ENCODE measurements at places on chromosomes 12 and 14.

- no peak for DNase-seq
Measured at GRCh38 chr12:14845350-14845750, 2.0 kb upstream of the ART4 start.

DNA sequence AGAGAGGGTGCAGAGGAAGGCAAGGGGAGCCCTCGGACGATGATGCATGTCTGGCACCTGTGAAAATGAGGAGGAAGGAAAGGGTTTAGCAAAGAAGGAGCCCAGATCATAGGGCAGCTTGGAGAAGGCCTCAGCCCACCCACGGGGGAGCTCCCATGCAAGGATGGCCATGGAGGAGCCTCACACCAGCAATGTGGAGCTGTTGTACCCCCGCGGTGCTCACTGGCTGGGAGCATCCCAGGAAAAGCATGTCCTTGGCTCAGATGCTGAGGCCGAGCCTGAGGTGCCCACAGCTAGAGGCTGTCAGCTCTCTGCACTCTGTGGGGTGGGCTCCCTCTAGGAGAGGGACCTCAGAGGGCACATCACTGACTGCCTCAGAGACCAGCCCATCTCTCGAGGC is 622.6 kb downstream of the AACS start:
- no peak for DNase-seq

DNA sequence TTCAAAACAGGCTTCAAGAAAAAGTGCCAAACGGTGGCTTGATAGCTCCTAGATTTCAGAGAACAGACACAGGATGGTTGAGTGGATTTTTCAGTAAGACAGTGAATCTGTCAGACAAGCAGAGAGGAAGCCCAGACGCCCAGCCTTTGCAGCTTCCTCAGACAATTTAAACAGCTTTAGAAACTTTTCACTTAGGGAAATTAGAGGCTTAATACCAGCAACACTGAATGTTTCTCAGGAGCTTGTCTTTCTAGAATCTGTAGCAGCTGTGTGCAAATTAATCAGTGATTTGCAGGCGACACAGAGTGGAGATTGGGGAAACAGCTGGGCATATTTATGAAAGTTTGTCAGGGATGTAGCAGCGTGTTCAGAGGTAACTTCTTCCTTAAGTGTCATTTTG is 362.1 kb downstream of the GALC start:
- no peak for DNase-seq

GRCh38 chr14:99550387-99550992 is 53.5 kb downstream of the CCDC85C start:
- DNase-seq, result no peak

- no peak for DNase-seq
Measured at GRCh38 chr12:121953117-121953692, 34.8 kb downstream of the CFAP251 start.

GRCh38 chr14:95549656-95550585 is 15.1 kb downstream of the GLRX5 start:
- DNase-seq, result no peak

DNA sequence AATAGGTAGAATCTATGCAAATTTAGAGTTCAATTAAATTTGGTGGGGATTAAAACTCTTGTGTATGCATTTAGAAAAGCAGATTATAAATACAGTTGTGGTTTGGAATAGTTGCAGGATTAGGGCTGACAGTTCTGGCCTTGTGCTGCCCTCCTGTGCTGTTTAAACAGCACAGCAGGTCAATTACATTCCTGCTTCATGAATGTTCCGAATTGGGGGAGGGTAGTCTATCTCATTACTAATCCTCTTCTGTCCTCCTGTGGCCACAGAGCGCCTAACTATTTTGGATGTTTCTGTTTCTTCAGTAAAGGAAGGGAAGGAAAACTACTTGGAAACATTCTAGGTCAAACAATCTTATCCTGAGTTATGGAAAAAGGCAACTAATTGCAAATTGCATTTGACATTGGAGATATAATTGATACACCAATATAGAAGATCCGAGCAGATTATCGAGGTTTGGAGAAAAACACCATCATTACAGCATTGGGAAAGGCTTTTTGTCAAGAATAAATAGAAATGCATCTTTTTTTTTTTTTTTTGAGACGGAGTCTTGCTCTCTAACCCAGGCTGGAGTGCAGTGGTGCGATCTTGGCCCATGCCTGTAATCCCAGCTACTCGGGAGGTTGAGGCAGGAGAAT is 8.7 kb upstream of the GPR19 start:
- DNase-seq, result peak; percentile 51

GRCh38 chr14:32311294-32312009 is 17.6 kb upstream of the AKAP6 start:
- no peak for DNase-seq

- DNase-seq, result no peak
Measured at GRCh38 chr12:89421092-89421835, 69.0 kb upstream of the DUSP6 start.

- DNase-seq, result no peak
Measured at GRCh38 chr12:75744607-75745256, 233.3 kb upstream of the KRR1 start.

DNA sequence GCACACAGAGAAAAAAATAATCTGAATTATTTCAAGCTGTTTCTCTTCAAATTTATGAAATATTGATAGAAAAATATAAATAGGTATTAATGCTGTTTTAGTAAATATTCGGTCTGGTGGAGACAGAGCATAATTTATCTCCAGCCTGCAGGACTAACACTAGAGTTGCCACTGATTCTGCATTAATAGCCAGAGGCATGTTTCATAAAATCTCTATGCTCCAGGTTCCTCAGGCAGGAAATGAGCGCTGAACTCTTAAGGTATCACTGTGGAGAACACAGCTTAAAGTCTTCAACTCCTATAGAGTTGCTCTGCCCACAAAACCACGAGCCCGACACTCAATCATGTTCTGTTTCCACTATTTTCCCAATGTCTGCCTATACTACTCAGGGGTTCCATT is 470.0 kb upstream of the TMPO start:
- no peak for DNase-seq

GRCh38 chr14:86372402-86372801 is 842.5 kb downstream of the FLRT2 start:
- DNase-seq, result no peak

DNA sequence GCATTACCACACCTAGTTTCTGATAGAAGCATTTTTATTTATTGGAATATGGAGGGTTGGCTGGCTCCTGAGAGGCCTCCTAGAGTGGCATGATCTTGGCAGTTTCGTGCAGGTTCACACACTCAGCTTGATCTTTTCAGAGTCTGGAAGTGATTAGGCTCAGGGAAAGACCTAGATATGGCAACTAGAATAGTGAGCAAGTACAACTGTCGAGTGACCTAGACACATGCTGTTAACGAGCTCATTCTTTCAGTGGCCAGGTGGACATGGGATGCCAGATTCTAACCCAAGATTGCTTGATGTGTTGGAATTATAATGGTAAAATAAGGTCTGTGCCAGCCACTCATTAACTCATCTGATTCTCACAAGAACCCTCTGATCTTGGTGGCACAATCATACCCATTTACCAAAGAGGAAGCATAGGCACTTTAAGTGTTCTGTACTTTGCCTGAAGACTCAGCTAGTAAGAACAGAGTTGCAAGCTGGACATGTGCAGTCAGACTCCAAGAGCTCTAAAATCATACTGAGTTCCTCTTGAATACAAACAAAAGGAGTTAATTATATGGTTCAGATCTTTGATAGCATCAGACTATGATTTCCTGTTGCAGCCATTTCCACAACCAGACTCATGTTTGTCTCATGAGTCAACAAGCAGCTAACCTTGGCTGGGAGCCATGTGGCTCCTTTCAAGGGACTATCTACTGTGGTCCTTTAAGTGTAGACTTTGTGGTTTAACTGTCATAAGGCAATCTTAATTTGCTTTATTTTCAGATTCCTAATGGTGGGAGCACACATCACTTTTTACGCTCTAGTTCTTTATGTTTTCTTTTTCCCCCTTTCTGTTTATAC is 144.2 kb downstream of the PLEKHA5 start:
- DNase-seq, result no peak

DNA sequence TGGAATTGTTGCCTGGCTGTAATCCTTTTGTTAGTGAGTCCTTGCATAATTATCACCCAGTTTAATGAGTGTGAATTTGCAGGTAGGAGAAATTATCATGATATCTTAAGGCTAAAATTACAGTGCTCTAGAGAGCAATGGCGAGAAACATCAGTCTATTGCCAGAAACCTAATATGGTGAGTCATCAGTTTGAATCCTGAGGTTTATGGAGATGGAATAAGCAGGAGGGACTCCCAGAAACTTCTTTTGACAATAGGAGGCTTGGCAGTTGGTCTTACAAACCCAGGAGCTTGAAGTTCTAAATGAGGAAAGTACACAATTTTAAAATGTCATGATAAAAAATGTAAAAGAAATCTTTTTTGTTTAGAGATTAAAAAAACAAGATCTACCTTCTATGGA is 31.5 kb upstream of the CRADD start:
- DNase-seq, result no peak

- no peak for DNase-seq
Measured at GRCh38 chr12:66275040-66275439, 27.3 kb upstream of the HELB start.

GRCh38 chr14:87990682-87991081 is 2.3 kb downstream of the GALC start:
- no peak for DNase-seq

- DNase-seq, result no peak
Measured at GRCh38 chr12:34166427-34167060, 144.2 kb downstream of the ALG10 start.

DNA sequence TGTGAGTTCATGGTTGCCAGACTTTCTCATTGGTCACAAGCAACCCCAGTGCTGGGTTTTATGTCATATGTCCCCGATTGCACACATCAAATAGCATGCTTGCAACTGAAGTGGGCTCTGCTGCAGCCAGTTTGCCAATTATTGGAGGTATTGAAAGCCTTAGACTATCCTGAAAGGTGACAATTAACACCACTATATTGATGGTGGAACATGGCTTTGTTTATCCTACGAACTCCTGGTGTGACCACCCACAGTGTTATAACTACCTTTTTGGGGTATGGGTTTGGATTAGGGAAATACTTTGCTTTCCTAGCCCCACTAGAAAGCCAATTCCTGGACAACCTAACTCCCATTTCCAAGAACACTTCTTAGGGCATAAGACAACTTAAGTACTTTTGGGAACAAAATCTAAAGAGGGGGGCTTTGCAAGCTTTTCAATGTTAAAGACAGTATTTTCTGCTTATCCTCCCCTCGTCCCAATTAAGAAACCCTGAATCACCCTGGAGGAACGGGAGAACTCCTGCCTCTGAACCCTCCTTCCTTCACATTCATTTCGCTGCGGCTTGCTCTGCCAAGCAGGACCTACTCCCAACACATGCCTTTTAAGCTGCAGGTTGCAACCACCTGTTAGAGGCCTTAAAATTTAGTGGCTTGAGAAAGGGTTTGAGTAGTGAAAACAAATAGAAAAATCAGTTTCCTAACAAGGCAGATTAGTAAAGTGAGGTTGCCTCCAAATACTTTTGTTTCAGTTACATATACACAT is 80.3 kb upstream of the RBM19 start:
- no peak for DNase-seq

DNA sequence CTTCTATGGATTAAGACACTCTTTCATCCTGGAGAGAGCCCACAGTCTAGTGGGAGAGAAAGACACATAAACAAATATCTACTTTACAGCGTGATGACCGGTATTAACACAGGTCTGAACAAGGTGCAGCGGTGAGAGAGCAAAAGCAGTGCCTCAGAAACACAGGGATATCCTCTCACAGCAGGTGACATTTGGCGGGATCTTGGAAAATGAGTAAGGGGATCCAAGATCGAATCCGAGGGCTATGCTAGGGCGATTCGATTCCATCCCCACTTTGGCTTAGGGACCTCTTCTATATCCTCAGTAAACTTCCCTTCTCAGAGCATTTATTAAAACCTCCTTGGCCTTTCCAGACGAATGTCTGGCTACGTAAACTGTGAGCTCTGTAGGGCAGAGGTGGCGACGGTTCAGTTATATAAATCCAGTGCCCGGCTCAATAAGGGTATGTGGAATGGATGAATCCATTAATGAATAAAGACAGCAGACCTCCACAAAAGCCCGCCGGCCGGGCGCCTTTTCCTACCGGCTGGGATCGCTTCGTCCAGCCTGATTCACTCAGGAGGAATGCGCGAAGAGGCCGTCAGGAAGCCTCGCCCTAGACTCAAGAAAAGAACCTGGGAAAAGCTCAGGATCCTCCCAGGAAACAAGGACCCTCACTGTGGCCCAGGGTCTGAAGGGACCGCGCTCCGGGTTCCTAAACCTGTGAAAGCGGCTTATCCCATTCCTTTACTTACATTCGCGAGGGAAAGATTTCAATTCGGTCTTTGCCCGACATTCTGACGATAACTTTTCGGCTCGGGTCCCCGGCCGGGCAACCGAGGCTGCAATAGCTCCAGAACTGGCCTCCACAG is 455 bp downstream of the ATP6V1D start:
- DNase-seq, result no peak

GRCh38 chr14:45060551-45060950 is 23.4 kb upstream of the PRPF39 start:
- no peak for DNase-seq

- DNase-seq, result no peak
Measured at GRCh38 chr14:102799684-102800562, 22.7 kb downstream of the TRAF3 start.

GRCh38 chr14:51860825-51861499 is 550 bp downstream of the GNG2 start:
- no peak for DNase-seq

DNA sequence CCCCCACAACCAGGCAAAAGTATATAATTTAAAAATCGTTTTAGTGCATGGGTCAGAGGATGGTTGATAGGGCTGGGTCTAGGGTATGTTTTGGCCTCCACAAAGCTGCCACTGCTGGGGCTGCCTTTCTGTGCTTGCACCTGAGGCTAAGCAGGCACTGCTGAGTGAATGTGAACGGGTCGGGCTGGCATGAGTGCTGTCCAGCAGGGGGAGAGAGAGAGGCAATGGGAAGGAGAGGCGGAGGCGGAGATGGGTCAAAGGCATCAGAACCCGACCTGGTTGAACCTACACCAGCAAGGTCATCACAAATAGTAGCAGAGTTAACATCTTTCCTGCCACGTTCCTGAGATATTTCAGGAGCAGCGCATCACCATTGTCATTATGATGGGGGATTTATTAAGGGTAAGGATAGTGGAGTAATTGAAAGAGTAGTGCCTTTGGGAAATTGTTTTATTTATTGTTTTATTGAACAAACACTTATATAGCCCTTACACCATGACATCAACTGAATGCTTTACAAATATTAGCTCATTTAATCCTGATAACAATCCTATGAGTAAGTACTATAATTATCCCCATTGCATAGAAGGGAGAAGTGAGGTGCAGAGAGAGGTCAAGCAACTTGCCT is 5.8 kb upstream of the NRXN3 start:
- no peak for DNase-seq

DNA sequence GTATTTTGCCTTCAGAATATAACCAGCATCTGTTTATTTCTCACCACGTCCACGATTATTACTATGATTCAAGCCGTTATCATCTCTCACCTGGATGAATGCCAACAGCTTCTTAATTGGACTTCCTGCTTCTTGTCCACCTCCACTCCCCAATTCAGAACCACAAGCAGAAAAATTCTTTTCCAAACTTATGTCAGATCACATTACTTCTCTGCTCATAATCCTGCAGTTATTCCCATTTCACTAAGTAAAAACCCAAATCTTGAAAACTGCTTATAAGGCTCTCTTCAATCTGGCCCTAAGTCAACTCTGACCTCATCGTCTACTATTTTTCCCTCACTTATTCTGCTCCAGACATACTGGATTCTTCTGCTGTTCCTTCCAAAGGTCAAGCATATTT is 2.0 kb downstream of the CRY1 start:
- no peak for DNase-seq

GRCh38 chr12:76020281-76020680 is 11.3 kb downstream of the PHLDA1 start:
- DNase-seq, result no peak
